Activated T-helper 17 cell treated with anti-CD3 and anti-CD28 coated beads, Interleukin-2, amount 50 U/mL, for 72 hours (primary cell): ENCODE measurements at places on chromosomes 4 and X. TPM values are rescaled to one million over a fixed set of nuclear protein-coding genes. Genes with fewer than 3 reads are reported as not detected.

The ZNF275 gene
- 16.6 TPM for total RNA-seq

DNA sequence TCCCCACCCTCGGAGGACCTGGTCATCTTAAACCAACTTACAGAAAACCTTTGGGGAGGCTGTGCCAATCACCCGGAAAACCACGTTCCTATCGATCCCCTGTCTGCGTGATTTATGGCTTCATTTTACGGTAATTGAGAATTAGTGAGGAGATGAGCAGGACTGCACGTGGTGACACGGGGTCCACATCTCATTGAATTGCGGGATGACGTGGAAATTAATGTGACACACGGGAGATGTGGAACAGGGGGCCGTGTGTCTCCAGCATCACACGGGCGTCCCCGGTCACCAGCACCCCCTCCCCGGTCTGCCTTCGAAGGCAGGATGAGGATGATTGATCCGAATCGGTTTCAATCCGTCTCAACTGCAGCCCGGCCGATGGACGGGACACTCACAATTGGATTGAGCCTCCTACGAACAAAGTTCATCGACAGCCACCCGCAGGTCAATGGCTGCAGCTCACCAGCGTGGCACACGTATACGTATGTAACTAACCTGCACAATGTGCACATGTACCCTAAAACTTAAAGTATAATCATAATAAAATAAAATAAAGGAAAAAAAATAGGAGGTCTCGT, 160.3 kb downstream of the SHOX start:
- ATAC-seq = no peak

GRCh38 chr4:139337612-139338011, 35.3 kb upstream of the NDUFC1 start:
- no peak for ATAC-seq

- ATAC-seq = peak; percentile 29
Measured at GRCh38 chr4:94758141-94758699, 465 bp downstream of the BMPR1B start.

- ATAC-seq = no peak
Measured at GRCh38 chr4:148454835-148455234, 12.6 kb upstream of the NR3C2 start.

DNA sequence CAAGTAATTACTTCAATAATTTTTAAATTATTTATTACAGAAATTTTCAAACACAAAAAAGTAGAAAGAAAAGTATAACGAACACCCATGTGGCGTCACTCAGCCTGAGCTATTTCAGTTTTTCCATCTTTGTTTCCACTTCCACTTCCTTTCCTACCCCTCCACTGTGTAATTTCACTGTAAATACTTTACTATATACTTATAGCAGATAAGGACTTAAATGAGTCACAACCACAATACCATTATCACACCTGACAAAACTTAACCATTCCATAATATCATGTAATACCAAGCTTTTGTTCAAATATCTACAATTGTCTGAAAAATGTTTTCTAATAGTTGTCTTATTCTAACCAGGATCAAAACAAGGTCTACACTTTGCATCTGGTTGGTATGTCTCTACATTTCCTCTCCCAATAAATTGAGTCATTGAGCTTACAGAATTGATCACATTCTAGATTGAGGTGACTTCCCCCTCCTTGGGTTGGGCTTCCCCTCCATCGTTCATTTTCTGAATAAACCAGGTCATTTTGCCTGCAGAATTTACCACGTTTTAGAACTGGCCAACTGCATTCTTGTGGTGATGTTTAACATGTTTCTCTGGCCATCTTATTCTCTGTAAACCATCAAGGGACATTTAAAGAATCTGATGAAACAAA, 48.7 kb downstream of the ATP10D start:
- ATAC-seq = peak; percentile 61
